ENCODE measurements at places on chromosomes 4 and X.

DNA sequence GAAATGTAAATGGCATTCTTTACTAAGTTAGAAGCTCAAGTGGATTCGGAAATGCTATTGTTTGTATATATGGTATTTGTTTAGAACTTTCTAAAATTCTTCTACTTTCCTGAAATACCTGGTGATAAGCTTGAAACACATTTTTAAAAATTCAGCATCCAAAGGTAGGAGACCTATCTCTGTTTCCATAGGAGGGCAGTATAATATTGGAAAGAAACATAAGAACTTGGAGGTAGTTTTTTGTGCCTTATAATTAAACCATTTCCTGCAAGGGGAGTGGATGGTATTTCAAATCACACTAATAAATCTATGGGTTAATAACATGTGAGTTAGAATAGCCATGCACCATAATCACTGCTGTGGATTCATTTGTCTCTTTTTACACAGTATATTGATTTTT, 217.4 kb upstream of the AADAT start:
- DNase-seq, result no peak

- DNase-seq, result peak; percentile 40
Measured at GRCh38 chrX:38220024-38220414, 652 bp downstream of the SRPX start.

DNA sequence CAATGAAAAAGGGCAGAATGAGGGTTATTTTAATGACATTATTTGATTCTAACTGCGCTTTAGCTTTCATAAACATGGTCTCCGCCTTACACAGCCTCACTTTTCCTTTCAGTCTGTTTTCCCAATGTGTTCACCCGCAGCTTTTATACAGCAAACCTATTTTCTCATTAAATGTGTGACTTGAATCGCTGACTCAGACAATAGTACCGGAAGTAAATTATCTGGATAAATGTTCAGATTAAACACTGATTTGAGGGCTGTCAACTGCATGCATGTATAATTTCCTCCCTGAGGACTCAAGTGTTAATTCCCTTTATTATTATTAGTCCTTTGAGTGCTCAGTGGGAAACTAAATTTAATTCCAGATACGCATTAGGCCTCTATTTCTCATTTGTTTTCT, 117.3 kb downstream of the FAM133A start:
- DNase-seq, result no peak

GRCh38 chrX:14357314-14357713, 172.0 kb upstream of the GLRA2 start:
- no peak for DNase-seq

GRCh38 chr4:188154668-188155405, 15.6 kb downstream of the TRIML1 start:
- DNase-seq, result peak; percentile 62

- no peak for DNase-seq
Measured at GRCh38 chrX:142084611-142085010, 120.5 kb downstream of the MAGEC2 start.

DNA sequence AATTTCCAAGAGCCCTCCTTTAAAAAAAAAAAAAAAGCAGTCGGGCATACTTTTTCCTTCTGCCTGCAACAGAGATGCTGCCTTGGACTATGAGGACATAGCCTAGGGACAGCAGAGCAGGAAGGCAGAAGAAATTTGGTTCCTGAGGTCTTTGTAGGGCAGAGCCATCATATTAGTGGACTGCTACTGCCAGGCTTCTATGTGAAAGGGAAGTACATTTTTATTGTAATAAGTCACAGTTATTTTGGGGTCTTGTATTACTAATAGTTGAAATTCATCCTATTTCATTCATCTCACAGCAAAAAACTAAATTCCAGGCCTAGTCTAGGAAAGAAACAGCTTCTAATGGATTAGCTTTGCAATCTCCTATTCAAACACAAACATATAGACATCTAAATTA, 211.2 kb downstream of the NSUN7 start:
- DNase-seq, result no peak

GRCh38 chr4:108168160-108168670, 517 bp downstream of the LEF1 start:
- no peak for DNase-seq

GRCh38 chr4:963276-964225, 9.8 kb downstream of the DGKQ start:
- no peak for DNase-seq

GRCh38 chr4:38177035-38177546, 216.9 kb downstream of the PTTG2 start:
- DNase-seq, result no peak

GRCh38 chr4:43410636-43411035, 518.1 kb downstream of the GRXCR1 start:
- no peak for DNase-seq

- no peak for DNase-seq
Measured at GRCh38 chrX:13750812-13751211, 16.3 kb downstream of the OFD1 start.

- no peak for DNase-seq
Measured at GRCh38 chr4:123892368-123892976, 495.9 kb downstream of the SPRY1 start.

DNA sequence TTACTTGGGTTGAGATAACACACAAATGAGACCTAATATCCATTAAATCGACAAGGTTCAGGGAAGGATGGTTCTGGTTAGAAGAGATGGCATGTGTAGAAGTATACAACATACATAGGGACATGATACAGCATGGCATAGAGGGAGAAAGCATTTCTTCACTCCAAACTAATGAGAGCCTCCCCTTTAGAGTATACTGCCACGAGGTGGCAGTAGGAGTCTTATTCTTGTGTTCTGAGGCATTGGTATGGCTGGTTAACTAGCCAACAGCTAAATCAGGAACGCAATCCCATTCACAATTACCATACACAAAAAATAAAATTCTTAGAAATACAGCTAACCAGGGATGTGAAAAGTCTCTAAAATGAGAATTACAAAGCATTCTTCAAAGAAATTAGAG, 29.1 kb upstream of the TRO start:
- peak; percentile 18 for DNase-seq

DNA sequence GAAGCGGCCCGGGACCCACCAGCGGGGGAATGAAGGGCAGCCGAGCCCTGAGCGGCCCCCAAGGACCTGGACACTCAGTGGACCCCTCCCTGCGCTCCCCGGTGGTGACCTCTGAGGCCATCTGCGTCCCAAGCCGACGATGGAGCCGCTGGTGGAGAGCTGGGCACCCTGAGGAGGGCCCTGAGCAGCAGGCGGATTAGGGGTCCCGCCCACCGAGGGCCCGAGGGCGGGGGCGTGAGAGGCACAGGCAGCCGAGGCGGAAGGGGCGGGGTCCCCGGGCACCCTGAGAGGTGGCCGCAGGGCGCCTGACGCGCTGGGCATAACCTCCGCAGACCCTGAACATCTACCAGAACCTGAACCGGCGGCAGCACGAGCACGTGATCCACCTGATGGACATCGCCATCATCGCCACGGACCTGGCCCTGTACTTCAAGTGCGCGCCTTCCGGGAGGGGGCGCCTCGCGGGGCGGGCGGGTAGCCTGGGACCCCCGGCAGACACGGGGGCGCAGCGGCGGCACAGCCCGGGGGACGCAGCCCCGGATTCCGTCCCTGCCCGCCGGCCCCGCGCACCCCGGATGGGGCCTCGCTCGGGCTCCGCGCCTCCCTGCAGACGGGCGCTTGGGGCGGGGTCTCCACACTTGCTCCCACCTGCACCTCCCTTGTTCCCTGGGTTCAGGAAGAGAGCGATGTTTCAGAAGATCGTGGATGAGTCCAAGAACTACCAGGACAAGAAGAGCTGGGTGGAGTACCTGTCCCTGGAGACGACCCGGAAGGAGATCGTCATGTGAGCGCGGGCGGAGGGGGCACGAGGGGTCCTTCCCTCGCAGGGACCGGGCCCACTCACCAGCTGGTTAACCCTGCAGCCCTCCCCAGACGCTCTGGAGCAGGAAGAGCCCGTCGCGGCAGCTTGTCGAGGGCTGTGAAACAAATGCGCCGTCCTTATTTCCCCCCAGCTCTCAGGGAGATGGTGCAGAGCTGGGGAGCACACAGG, 10.3 kb downstream of the ATP5ME start:
- no peak for DNase-seq

DNA sequence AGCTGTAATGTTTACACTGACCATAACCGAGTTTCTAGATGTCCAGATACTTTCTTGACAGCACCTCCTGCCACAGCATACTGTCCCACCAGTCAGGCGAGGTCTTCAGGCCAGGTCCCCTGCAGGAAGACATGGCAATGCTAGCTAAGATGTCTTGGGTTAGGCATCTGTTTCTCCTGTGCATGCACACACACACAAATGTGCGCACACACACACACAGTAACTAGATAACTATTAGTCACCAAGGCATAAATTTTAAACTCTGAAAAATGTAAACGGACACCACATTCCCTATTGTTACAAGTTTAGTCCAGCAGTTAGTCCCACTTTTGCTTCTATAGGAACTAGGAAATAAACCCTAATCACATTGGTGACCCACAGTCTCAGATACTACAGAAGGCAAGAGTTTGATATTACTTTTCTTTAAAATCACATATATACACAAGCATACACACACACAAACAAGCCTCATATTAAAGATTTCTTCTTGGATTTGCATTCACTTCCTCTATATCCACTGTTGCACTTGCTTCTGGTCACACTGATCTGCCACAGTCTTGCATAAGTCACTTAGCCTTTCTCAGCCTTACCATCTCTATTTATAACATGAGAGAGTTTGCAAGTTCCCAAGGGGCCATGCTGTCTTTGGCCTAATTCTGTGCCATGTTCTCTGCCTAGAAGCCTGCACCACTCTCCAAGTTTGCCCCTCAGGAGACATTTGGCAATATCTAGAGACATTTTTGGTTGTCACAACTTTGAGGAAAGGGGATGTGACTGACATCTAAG, 32.2 kb downstream of the IL21 start:
- DNase-seq, result no peak
